ENCODE measurements at places on chromosomes 12 and 14.

DNA sequence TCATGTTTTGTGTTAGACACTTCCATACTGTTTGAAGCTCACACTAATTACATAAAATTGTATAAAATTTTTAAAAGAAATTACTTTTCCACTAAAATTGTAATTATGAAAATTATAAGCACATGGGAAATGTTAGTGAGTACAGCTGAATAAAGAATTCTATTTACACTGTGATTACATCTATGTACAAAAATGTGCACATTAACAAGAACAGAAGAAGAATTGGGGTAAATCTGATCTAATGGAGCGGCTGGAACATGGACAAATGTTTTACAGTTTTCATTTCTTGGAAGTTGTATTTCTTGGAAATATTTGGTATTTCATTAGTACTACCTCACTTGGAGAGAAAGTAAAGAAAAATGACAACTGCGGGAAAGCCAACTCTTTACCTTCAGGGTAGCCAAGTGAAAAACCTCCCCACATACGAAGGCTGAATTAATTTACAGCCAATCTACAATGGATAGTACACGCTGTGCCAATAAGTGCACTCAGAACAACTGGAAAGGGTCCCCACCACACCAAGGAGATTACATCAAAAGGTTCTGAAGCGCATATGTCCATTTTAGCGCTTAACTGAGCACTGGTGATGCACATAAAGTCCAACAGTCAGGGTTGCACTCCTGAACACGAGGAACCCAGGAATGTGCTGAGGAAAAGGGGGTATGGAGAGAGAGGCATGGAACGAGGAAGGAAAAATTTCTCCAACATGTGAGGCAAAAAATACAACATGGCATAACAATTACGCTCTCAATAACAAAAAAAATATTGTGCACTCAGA is 17.5 kb downstream of the MED13L start:
- DNase-seq = no peak

DNA sequence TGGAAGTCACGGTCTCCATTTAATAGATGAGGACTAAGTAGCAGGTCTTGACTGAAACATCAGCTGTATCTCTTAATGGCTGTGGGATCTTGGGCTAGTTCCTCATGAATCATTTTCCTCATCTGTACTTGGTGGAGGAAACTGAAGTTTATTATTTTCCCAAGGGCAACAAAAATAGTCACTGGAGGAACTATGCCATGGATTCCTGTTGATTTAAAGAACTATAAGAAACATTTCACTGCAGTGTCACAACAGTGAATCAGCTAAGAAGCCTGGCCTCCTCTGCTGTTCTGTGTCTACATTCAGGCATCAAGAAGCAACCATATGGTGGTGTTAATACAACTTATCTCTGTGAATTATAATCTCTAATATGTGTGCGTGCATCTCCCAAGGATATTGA is 200.5 kb downstream of the STXBP6 start:
- no peak for DNase-seq

- no peak for DNase-seq
Measured at GRCh38 chr12:38776647-38777046, 128.7 kb downstream of the CPNE8 start.

DNA sequence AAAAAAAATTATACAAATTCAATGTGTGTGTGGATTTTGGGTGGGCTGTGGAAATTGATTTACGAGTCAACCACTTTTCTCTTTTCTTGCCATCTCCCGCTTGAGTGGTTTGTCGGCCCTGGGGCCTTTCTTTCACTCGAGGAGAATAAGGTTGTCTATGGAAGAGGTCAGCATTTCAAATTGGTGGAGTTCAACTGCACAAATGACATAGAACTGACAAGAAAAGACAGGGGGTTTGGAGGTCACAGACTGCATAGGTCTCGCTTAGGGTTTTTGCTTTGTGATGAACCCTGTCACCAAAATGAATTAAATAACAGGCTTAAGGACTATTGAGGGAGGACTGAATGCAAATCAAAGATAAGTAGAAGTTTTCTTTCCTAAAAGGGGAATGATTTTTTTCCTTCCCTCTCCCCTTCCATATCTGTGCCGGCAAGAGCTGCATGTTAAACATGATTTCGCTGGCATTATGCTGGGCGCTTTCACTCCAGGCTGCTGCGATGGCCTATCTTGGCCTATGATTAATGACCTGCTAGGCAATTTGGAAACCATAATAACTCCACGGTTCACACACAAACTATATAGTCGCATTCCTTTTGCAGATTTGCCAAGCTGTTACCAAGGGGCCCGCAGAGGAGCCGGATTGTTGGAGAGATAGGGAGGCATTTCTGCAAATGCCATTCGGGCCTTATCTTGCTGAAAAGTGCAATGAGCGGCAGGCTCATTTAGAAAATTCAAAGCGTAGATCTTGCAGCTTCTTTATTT is 20.7 kb downstream of the ASCL1 start:
- no peak for DNase-seq

GRCh38 chr12:69894800-69895383 is 69.9 kb downstream of the MYRFL start:
- no peak for DNase-seq

DNA sequence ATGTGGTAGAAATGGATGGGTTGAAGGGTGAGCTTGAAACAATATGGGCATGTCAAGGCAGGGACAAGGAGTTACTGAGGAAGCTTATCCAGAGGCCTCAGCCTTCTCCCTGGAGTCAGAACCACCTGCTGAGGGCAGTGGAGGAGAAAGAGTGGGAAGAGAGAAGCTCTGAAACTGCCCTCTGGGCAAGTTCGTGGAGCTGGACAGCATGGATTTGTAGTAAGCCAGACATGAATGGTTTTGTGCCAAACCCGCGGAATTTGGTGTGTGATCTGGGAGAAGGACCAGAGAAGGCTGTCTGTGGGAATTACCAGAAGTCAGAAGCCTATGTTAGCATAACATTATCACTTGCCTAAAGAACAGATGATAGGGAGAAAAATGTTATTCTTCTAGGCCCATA is 164.8 kb downstream of the SLC41A2 start:
- DNase-seq = no peak
